Esophagus squamous epithelium (tissue), 5 donors: ENCODE measurements at places on chromosomes 2 and 18.

GRCh38 chr2:158189526-158189925 lies 87.8 kb downstream of the UPP2 start:
- no peak for DNase-seq

DNA sequence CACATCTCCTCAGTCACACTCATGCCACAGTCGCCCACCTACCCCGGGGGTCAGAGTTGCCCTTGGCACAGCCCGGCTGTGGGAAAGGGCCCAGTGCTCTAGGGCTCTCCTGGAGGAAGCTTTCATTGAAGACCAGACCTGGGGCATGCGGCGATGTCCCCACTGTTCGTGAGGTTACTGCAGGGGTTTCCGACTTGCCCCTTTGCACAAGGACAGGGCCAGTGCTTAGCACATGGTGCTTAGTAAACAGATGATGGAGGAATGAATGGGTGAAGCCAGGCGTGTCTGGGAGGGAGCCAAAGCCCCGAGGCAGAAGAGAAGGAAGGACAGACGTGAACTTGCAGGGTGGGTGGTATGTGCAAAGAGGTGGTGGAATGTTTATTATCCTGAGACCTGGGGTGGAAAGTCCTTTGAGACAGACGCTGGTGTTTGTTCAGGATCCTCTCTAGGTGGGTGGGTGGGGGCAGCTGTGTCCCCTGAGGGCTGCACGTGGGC lies 205.9 kb upstream of the ARL4C start:
- DNase-seq: no peak

DNA sequence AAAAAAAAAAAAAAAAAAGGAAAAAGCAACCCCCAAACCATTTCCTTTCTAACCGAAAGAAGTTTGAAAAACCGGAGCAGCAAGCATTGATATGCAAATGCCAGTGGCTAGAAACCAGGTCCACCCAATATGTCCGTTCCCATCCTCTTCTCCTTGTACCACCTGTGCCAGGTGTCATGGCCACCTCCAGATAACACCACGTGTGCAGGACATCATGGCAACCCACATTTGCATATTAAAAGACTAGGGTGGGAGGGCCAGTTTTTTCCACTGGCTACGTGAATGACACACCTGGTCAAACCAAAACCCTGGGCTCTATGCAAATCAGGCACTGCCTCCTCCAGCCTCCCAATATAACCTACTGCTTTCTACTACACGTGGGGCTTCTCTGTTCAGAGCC lies 303.3 kb upstream of the GULP1 start:
- DNase-seq: no peak

DNA sequence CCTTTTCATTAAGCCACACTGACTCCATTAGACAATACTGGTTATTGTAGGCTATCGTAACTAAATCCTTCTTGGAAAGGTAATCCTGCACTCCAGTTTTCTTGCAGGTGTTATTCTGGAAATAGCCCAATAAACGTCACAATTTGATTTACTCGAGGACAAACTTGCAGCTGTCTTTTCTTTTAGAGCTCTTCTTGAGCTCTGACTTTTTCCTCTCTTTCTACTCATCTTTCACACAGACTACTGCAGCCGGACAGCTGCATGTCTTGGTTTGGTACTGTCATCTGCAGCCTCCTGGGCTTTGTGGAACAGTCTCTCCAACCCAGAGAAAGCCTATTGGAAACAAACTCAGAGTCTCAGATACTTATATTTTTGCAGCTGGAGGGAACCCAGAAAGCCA lies 23.0 kb upstream of the MSGN1 start:
- no peak for DNase-seq

DNA sequence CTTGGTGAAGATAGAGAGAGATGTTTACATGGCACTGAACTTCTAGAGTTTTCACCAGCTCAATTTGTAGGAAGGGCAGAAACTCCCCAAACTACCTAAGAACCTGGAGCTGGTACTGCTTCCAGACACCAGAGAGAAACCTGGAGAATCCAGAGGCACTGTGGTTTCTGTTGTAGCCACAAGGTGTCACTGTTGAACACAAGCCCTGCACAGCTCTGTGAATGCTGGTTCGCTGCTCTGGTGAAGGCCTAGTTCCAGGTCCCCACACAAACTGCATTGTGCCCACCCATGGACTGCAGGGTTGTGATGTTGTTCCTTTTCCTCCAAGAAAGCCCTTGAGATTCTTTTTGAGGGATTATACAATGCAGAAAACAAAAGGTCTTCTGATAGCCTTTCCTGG lies 150.5 kb upstream of the HS6ST1 start:
- no peak for DNase-seq

DNA sequence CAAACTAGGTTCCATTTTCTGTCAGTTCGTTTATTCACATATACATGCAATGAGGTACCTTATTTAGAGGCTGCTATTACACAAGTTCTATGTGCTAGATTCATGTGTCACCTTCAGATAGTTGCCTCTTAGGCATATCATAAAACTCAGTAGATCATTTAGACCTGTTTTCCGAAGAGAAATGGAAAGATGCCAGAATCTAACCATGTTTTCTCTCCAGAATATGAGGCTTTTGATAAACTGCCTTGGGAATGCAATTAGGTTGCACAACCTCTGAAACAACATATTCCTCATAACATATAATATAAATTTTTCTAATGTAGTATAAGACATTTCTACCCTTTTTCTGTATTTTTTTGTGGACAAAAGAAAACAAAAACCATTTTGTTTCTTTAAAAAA lies 108.1 kb downstream of the PRPF40A start:
- DNase-seq: no peak

DNA sequence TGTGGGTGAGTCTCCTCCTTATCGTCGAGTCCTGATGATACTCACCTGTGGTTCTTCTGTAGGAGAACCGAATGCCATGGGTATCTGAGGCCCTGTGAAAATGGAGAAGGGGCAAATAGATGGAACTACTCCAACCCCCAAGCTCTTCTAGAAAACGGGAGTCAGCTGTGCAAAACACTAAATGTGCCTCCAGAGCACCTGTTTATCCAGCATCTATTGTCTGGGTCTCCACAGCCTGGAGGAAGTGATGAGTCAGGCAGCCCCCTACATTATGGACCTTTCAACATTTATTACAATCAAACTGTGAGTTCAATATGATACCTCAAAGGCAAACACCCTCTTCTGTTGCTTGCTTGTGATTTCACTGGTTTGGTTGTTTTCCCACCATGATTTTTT lies 9.8 kb upstream of the LRRFIP1 start:
- no peak for DNase-seq

DNA sequence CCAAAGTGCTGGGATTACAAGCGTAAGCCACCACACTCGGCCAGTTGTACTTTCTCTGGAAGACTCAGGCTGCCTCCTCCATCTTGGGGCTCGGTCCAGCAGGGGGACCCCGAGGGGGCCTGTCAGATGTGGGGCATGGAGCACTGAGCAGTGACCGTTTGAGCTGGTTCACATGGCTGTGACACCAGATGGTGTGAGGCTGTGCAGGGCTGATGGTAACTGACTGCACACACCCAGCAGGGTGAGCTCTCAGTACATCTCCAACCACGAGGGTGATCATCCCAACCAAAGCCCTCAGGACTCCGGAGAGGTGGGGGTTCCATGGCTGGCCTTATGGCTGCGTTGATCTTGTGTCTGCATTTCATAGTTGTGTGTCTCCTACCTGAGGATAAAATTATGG lies 63.4 kb downstream of the FAM168B start:
- DNase-seq: no peak

GRCh38 chr2:182695776-182696175 lies 20.3 kb upstream of the DNAJC10 start:
- DNase-seq: no peak

DNA sequence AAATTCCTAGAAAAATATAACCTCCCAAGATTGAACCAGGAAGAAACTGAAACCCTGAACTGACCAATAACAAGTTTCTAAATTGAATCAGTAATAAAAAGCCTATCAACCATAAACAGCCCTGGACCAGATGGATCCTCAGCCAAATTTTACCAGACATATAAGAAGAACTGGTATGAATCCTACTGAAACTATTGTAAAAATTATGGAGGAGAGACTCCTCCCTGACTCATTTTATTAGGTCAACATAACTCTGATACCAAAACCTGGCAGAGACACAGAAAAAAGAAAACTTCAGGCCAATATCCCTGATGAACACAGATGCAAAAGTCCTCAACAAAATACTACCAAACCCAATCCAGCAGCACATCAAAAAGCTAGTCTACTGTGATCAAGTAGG lies 11.3 kb downstream of the NT5C1B start:
- DNase-seq: no peak

GRCh38 chr2:105935063-105935462 lies 190.4 kb downstream of the NCK2 start:
- no peak for DNase-seq

DNA sequence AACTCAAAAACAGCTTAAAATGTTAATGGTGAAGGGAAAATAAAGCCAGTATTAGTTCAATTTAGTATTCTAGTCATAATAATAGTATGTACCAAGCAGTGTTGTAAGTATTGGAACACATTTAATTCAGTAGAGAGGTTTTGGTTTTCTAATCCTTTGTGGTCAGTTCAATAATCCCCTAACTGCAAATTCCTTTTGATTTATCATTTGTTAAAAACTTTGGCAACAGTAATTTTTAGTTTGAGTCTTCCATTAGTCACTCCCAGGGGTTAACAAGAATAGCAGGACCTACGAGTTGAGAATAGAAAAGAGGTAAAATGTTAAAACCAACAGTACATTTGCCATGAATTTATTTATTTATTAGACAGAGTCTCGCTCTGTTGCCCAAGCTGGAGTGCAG lies 10.7 kb downstream of the MRPL44 start:
- DNase-seq: no peak

DNA sequence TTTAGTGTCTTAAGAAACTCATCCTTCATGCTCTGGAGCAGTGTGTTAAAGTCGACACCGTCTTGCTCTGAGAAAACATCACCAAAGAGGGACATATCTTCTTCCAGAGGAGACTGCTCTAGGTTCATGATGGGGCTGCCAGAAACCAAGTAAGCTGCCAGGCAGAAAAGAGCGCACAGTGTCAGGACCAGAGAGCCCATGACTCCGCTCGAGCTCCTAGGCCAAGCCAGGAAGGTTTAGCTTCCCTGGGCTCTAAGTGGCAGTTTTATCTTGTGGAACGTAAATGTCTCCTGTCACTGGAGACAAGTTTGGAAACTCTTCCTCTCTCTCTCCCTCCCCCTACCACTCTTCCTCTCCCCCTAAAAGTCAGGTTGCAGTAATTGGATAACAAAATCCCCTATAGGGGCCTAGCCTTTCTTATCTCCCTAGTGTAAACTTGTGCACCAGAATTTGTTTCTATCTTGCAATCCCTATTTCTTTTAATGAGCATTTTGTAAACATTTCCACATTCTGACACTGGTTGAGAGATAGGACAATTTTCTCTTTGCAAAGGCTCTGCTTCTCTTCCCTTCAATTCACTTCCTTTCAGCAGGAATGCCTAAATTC lies at the start of gene BMP10:
Gene BMP10 (minus strand): TSS at position 239 of the 606 bp plus-strand sequence. CDS start 39 bp downstream, at position 200.
- DNase-seq: no peak

DNA sequence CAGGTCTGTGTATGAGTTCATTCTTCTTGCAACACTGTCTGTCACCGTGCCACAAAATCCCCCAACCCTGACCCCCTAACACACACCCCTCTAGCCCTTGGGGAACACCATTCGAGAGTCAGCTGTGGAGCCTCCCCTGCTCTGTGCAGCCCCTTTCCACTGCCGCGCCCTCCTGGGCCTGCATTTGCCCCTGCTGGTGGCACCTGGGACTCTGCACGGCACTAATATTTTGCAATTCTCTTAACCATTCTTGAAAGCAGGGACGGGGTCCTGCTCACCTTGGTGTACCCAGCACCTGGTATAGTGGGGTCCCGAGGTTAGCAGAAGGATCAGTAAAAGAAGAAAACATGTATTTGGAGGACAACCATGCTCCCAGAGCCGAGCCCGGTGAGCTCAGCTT lies 124.0 kb downstream of the HDAC4 start:
- DNase-seq: no peak

DNA sequence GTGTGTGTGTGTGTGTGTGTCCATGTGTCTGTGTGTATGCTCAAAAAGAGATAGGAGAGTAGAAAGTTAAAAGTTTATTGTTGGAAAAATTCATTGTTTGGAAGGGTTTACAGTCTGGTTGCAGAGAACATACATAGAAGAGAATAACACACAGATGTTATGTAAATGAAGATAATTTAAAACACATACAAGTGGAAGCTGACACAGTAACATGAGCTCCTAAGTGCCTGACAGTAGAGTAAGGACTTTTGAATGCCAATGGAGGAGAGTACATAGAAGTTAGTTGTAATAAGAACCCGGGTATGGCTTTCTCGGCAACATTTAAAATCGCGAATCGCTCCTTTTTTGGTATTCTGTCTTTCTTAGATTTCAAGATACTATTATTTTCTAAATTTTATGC lies 137.0 kb upstream of the FANCL start:
- DNase-seq: no peak

DNA sequence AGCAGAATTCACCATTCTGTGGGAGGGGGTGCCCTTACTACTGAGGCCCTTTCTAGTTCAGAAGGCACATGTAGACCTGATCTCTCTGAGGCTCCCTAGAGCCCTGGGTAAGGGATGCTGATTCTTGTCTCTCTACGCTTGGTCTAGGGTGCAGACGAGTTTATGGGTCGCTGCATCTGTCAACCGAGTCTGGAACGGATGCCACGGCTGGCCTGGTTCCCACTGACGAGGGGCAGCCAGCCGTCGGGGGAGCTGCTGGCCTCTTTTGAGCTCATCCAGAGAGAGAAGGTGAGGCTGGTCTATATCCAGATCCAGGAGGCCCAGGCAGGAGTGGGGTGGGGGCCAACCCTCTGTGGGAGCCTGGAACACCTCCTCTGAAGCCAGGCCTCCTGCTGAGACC lies 147.2 kb downstream of the DYSF start:
- DNase-seq: no peak

- DNase-seq: no peak
Observed at GRCh38 chr2:159786938-159787337, 11.1 kb downstream of the CD302 start.

DNA sequence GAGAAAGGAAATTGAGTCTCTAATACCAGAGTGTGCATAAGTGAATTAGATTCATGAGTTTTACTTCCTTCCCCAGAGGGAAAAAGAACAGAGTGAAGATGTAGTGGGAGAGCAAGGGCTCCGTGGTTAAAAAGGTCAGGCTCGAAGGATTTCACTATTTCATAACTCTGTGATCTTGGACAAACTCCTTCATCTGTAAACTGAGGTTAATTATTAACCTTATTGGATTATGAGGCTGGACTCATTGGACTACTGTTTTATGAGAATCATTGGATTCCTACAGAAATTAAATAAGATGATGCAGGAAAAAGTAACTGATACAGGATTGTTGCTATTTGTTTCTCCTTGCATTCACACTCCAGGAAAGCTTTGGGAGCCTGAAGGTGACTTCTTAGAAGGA lies 45.0 kb downstream of the SRD5A2 start:
- no peak for DNase-seq

DNA sequence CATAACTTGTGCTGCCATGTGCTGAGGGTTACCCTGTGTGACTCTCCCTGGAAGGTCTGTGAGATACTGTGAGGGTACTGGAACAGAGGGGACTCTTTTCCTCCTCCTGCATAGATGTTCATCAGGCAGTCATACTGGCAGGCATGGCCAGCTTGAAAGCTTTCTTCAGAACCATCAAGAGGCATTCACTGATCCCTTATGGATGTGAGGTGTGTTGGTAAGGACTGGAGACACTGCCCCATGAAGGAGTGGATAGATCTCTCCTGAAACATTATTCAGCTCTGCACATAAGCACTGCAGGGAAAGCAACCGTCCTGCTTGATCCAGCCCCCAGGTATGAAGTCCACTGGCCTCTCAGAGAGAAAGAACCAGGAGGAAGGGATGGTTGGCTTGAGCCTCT lies 176.6 kb upstream of the ARL4C start:
- no peak for DNase-seq

GRCh38 chr2:605674-606608 lies 71.3 kb downstream of the TMEM18 start:
- no peak for DNase-seq

GRCh38 chr2:218406949-218407618 lies 7.4 kb downstream of the CTDSP1 start:
- no peak for DNase-seq
